ENCODE measurements at places on chromosomes 6 and 20.
A peak's percentile ranks its signal among the peaks of the same experiment; 100 is the strongest.

DNA sequence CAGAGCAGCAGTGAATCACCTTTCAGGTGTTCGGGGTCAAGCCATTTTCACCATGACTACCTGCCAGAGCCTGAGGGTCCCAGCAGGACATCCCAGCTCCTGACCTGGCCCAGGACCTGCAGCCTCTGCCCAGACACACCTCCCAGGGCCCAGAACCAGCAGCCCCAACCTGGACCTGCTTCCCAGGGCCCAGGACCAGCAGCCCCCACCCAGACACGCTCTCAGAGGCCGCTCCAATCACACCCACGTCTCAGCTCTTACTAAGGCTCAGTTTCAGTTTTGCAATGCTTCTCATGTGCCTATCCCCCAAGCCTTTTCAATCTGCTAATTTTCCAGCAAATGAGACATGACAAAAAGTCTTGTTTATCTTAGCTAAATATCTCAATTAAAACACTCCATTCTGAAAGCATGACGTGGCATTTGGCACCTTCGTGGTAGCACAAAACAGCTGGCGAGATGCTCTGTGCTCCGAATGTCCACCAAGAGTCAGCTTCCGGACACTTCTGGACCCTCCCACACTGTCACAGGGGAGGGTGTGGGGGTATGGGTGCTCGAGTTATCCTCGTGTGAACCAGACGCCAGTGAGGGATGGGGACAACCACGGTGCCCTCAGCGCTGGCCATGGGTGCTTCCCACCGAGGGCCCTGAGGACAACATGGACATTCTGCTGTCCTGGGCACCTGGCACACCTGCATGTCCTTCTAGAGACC lies 253.2 kb downstream of the DLL1 start:
- no peaks in the 10 kb centered on the region for H3K36me3 ChIP-seq
- H3K4me3 ChIP-seq = no peak overlapping the region
- peak; percentile 1 for DNase-seq

DNA sequence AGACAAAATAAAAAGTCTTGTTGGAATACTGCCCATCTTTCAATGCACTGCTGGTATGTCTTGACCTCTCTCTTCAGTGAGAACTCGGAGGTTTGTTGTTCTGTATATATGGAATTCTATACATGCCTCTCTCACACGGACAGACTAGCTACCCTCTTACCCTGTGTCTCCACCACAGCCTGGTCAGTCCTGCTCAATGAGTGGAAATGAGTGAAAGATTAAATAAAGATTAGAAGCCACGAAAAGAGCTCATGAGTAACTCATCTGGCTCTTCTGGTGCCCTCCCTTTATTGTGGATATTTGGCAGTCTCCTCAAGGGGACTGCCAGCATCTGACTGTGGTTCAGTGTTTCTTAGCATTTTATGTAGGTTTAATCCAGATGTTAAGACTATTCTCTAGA lies 262.8 kb upstream of the MAP3K7 start:
- no peak overlapping the region for H3K27ac ChIP-seq
- no peaks in the 10 kb centered on the region for H3K27me3 ChIP-seq
- no peak overlapping the region for H3K4me3 ChIP-seq
- no peaks in the 10 kb centered on the region for H3K36me3 ChIP-seq
- no peaks in the 10 kb centered on the region for H3K4me1 ChIP-seq

GRCh38 chr6:45724511-45724910 lies 291.1 kb downstream of the CLIC5 start:
- DNase-seq = peak; percentile 84
- H3K27ac ChIP-seq = no peak overlapping the region
- peaks cover 2% of the 10 kb centered on the region for H3K4me1 ChIP-seq
- H3K36me3 ChIP-seq = no peaks in the 10 kb centered on the region

GRCh38 chr6:143734641-143735063 lies 56.9 kb downstream of the PHACTR2 start:
- H3K27me3 ChIP-seq = no peaks in the 10 kb centered on the region
- H3K4me1 ChIP-seq = peaks cover 4% of the 10 kb centered on the region
- no peak for DNase-seq

DNA sequence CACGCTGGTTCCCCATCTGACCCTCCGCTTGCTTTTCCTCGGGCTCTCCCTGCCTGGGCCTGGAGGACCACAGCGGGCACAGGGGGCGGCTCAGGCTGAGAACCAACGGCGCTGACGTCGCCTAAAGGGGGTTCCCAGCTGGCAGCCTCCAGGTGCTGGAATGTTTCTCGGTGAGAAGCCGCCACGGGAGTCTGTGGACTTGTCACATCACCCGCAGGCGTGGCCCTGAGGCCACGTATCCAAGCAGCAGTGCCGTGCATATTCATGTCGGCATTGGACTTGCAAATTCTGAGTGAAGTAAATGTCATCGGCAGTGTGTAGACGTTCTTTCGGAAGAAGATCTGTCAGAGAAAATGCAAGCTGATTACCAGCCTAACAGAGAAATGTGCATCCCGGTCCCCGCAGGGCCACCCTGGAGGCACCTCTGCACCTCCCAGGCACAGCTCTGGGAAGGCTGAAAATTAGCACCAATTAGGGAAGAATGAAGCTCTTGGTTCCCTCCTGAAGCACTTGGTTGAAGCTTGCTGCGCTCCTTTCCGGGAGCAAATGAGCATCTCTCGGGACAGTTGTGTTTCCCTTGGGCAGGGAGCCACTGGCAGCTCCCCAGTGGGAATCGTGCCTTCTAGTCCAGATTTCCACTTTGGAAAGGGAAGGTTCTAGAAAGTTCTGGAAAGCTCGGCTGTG lies 24.3 kb downstream of the NTSR1 start:
- H3K4me1 ChIP-seq = no peaks in the 10 kb centered on the region
- H3K27ac ChIP-seq = no peak overlapping the region
- H3K4me3 ChIP-seq = no peak overlapping the region
- DNase-seq = no peak
- no peaks in the 10 kb centered on the region for H3K36me3 ChIP-seq

- H3K27ac ChIP-seq = no peak overlapping the region
- peak; percentile 55 for DNase-seq
- no peak overlapping the region for H3K4me3 ChIP-seq
- H3K27me3 ChIP-seq = no peaks in the 10 kb centered on the region
These were observed 18.1 kb upstream of the PTPN1 start for GRCh38 chr20:50491926-50492634.

GRCh38 chr6:153842491-153842890 lies 196.5 kb upstream of the OPRM1 start:
- no peaks in the 10 kb centered on the region for H3K36me3 ChIP-seq
- H3K4me3 ChIP-seq = no peak overlapping the region
- H3K4me1 ChIP-seq = no peaks in the 10 kb centered on the region
- H3K27me3 ChIP-seq = no peaks in the 10 kb centered on the region

- no peaks in the 10 kb centered on the region for H3K36me3 ChIP-seq
- peak overlapping the region; percentile 86 for H3K27ac ChIP-seq
- DNase-seq = peak; percentile 92
- peaks cover 12% of the 10 kb centered on the region for H3K4me1 ChIP-seq
- no peaks in the 10 kb centered on the region for H3K27me3 ChIP-seq
These were observed 17.8 kb downstream of the SLC22A1 start for GRCh38 chr6:160139420-160139851.

DNA sequence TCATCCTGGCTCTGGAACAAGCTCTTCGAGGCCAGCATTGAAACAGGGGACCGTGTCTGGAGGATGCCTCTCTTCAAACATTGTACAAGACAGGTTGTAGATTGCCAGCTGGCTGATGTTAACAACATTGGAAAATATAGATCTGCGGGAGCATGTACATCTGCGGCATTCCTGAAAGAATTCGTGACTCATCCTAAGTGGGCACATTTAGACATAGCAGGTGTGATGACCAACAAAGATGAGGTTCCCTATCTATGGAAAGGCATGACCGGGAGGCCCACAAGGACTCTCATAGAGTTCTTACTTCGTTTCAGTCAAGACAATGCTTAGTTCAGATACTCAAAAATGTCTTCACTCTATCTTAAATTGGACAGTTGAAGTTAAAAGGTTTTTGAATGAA lies 3.6 kb upstream of the CDKN1A start:
- no peaks in the 10 kb centered on the region for H3K27me3 ChIP-seq
- H3K4me3 ChIP-seq = no peak overlapping the region

- H3K27me3 ChIP-seq = no peaks in the 10 kb centered on the region
- no peak overlapping the region for H3K27ac ChIP-seq
- no peaks in the 10 kb centered on the region for H3K4me1 ChIP-seq
- H3K4me3 ChIP-seq = no peak overlapping the region
- no peaks in the 10 kb centered on the region for H3K36me3 ChIP-seq
These were observed 434.8 kb downstream of the ADGRB3 start for GRCh38 chr6:69069881-69070280.

GRCh38 chr6:106037060-106037459 lies 49.1 kb upstream of the PRDM1 start:
- peak; percentile 85 for DNase-seq
- no peak overlapping the region for H3K27ac ChIP-seq
- H3K4me3 ChIP-seq = no peak overlapping the region
- no peaks in the 10 kb centered on the region for H3K4me1 ChIP-seq
- no peaks in the 10 kb centered on the region for H3K36me3 ChIP-seq
- H3K27me3 ChIP-seq = no peaks in the 10 kb centered on the region

- no peak overlapping the region for H3K27ac ChIP-seq
- DNase-seq = no peak
- H3K27me3 ChIP-seq = no peaks in the 10 kb centered on the region
- no peaks in the 10 kb centered on the region for H3K36me3 ChIP-seq
- H3K4me3 ChIP-seq = no peak overlapping the region
- no peaks in the 10 kb centered on the region for H3K4me1 ChIP-seq
These were observed 648.5 kb downstream of the HTR1B start for GRCh38 chr6:76814496-76815458.

- no peak for DNase-seq
- no peaks in the 10 kb centered on the region for H3K36me3 ChIP-seq
These were observed 218.7 kb upstream of the ARG1 start for GRCh38 chr6:131354356-131354755.

DNA sequence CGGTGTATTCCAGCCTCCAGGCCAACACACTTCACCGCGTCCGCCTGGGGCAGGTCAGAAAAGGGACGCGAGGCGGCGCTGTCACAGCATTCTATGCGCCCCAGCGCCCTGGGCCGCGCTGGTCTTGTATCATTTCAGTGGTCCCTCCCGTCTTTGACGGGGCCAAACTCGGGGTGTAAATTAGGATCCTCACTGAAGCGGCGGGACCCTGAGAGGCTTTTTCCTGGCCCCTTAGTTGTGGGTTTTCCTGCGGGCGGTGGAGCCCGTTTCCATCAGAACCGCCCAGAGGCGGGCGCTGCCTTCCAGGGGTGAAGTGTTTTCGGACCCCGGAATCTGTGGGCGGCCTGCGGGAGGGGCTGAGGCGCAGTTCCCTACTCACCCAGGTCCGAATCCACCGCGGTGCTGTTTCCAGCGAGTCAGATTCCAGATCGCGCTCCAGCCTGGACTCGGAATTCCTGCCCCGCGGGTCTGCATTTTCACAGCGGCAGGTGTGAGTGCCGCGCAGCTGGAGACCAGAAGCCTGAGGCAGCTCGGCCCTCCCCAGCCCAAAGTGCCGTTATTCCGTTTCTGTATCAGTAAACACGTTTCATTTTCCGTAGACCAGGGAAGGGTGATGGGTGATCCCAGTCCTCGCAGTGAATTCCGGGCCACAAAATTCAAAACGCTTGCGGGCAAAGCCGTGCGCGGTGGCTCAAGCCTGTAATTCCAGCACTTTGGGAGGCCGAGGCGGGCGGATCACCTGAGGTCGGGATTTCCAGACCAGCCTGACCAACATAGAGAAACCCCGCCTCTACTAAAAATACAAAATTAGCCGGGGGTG lies 3.9 kb upstream of the MICB start:
- peak; percentile 70 for DNase-seq
- no peaks in the 10 kb centered on the region for H3K27me3 ChIP-seq
- H3K4me1 ChIP-seq = peaks cover 3% of the 10 kb centered on the region
- peak overlapping the region; percentile 81 for H3K27ac ChIP-seq
- no peaks in the 10 kb centered on the region for H3K36me3 ChIP-seq

GRCh38 chr20:10625641-10626040 lies 48.2 kb downstream of the JAG1 start:
- H3K4me1 ChIP-seq = peaks cover 12% of the 10 kb centered on the region
- no peak overlapping the region for H3K4me3 ChIP-seq
- H3K36me3 ChIP-seq = no peaks in the 10 kb centered on the region
- H3K27ac ChIP-seq = no peak overlapping the region
- no peak for DNase-seq
- H3K27me3 ChIP-seq = no peaks in the 10 kb centered on the region

- DNase-seq = no peak
- H3K36me3 ChIP-seq = no peaks in the 10 kb centered on the region
- peaks cover 12% of the 10 kb centered on the region for H3K4me1 ChIP-seq
- H3K27ac ChIP-seq = no peak overlapping the region
- no peak overlapping the region for H3K4me3 ChIP-seq
These were observed 43.9 kb upstream of the EEF1A1 start for GRCh38 chr6:73564578-73565345.

GRCh38 chr6:167846997-167847606 lies 20.4 kb downstream of the AFDN start:
- H3K4me1 ChIP-seq = peaks cover 4% of the 10 kb centered on the region
- H3K27me3 ChIP-seq = no peaks in the 10 kb centered on the region
- no peaks in the 10 kb centered on the region for H3K36me3 ChIP-seq
- no peak overlapping the region for H3K27ac ChIP-seq
- DNase-seq = no peak
- no peak overlapping the region for H3K4me3 ChIP-seq

GRCh38 chr6:116073765-116074440 lies 13.2 kb upstream of the FRK start:
- no peaks in the 10 kb centered on the region for H3K36me3 ChIP-seq
- no peak overlapping the region for H3K27ac ChIP-seq
- H3K27me3 ChIP-seq = no peaks in the 10 kb centered on the region
- DNase-seq = peak; percentile 87
- no peak overlapping the region for H3K4me3 ChIP-seq
- peaks cover 11% of the 10 kb centered on the region for H3K4me1 ChIP-seq

GRCh38 chr20:44123874-44124535 lies 63.0 kb downstream of the JPH2 start:
- no peaks in the 10 kb centered on the region for H3K36me3 ChIP-seq
- no peak overlapping the region for H3K4me3 ChIP-seq
- H3K4me1 ChIP-seq = no peaks in the 10 kb centered on the region
- H3K27ac ChIP-seq = no peak overlapping the region
- no peak for DNase-seq
- peaks cover 11% of the 10 kb centered on the region for H3K27me3 ChIP-seq

DNA sequence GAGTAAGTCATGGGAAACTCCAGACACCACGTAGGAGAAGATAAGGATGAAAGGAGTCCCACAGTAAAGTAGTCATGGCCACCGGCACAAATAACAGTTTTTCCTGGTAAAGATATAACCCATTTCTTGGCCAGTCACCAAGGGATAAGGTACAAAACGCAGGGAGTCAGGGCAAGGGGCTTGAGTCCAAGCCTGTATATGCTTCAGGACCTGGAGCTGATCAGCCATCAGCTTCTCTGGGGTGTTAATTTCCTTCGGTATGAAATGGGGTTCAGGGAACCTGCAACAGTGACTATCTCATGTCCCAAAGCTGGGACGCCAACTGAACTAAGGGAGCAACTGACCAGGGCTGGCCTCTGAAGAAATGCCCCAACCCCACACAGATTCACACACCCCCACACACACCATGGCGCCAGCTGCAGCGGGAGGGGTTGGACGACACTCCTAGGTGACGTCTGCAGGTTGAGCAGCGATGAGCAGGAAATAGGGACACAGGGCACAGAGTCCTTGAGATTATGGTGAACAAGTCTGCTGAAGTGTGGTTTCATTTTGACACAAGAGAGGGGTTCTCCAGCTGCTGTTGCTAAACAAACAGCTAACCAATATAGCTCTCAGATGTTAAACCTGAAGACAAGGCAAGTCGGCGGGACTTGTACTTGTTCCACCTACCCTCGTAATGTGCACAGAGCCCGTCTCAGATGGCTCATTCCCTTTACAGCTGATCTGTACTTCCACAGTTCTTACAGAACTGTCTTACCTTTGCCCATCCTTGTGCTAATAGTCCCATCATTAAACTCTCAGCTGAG lies 7.4 kb upstream of the ADTRP start:
- H3K27ac ChIP-seq = no peak overlapping the region
- peaks cover under 1% of the 10 kb centered on the region for H3K4me1 ChIP-seq
- H3K27me3 ChIP-seq = no peaks in the 10 kb centered on the region
- no peaks in the 10 kb centered on the region for H3K36me3 ChIP-seq

All from IMR-90 (cell line).